Stimulated activated CD8-positive, alpha-beta memory T cell treated with anti-CD3 and anti-CD28 coated beads, Interleukin-4, amount 100 ng/mL, for 4 hours (primary cell): ENCODE measurements at places on chromosomes 6 and 20.

GRCh38 chr6:41970436-41970846 lies 28.8 kb upstream of the CCND3 start:
- DNase-seq: peak; percentile 14

- DNase-seq: no peak
These were observed 4.5 kb downstream of the PDE10A start for GRCh38 chr6:165658395-165659058.

GRCh38 chr6:170056278-170056711 lies 234.6 kb downstream of the DLL1 start:
- no peak for DNase-seq

GRCh38 chr6:106501960-106502371 lies 127.3 kb downstream of the RTN4IP1 start:
- DNase-seq: no peak

DNA sequence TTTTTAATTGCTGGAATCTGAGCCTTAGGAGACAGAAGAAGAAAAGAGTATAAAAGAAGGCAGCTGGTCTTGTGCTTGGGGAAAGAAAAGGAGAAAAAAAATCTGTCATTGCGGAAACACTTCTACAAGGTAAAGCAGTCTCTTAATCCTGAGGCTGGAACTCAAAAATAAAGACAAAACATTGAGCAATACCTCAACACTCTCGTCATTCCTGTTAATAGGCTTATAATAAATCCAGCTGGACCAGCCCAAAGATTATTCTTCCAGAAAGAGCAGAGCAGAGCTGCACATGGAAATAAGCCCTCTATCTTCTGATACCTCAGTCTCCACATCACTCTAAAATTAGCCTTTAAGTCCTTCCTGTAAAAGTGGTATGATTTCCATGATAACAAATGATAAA lies 62.0 kb upstream of the HIVEP1 start:
- no peak for DNase-seq

DNA sequence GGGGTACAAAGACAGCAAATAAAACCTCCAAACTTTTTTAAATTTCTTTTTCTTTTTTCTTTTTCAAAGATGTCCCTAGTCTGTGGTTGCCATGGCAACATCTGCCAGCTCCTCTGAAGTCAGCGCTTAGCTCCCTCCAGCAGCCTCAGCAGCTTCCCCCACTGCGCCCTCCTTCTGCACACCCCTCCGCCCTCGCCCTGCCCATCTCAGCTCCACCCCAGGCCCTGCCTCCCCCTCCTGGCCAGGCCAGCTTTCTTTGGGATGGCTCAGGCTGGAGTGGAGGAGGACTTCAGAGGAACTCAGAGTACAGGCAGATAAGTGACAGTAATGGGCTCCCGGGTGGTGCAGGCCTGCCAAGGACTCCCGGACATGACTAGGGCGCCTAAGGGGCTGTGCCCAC lies 104.6 kb downstream of the LRFN2 start:
- no peak for DNase-seq

GRCh38 chr6:158536084-158536890 lies 23.6 kb upstream of the TMEM181 start:
- DNase-seq: peak; percentile 31

GRCh38 chr6:44001318-44002066 lies 125.8 kb downstream of the MRPL14 start:
- DNase-seq: no peak
